ENCODE measurements at places on chromosomes 1 and 21.

DNA sequence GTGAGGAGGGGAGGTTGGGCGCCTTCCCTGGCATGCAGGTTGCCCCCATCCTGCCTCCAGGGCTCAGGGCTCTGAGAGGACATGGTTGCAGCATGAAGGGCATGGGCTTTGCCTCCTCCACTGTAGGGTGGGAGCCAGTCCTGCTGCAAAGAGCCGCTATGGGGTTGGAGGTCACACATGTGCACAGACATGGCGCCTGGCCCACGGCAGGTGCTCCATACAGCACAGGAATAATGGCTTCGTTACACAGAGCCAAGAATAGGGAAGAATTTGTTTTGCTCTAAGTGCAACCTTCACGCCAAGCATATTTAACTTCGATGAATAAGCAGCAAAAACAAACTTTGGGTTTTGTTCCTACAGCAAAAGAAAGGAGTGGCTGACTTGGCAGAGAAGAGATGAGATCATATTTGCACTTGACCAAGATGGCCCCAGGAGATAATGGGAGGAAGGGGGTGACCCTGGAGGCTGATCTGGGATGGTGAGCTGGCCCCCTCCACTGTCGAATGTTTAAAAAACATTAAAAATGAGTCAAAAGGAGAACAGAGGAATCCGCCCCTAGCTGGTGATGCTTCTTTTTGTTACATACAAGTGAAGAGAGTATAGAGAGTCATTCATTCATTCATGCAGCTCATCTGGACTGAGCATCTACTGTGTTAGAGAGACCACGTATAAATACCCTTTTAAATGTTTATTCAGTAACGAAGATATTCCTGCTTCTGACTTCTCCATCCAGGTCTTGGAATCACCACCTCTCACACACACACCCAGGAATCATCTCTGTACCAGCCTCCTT lies 12.4 kb upstream of the C2CD2 start:
- no peak for DNase-seq

DNA sequence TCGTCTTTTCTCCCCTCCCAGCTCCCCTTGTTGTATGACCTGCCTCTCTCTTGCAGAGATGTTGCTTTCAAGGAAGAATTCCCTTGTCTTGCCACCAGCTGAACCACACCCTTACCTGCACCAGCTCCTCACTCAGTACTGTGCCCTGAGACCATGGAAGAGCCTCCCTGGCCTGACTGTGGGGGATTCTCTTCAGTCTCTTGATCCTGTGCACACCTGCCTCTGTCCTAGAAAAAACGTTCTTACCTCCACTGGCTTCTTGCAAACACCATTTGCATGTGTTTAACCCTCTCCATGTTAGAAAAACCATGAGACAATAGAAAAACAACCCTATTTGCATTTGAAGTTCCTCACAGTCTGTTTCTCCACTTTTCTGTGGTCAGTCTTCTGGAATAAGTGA lies 43.3 kb upstream of the FCRL4 start:
- DNase-seq = no peak

DNA sequence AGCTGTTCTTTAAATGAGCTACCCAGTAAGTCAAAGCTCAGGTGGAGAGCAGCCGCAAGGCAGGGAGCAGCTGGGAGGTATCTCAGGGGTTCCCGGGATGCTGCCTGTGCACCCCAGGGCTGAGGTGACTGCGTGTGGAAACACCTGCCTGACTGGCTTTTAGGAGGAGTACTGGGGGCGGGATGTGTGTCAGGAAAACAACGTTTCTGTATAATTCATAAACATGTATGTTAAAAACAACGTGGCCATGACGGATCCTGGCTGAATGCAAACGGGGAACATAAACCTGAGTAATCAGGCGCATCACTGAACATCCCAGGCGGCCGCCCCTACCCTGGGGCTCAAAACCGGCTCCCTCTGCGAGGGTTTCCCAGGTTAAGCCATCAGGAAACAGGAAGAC lies 1.5 kb downstream of the C1orf159 start:
- DNase-seq = no peak

GRCh38 chr1:182709225-182709764 lies 24.9 kb upstream of the RGS8 start:
- DNase-seq = no peak

DNA sequence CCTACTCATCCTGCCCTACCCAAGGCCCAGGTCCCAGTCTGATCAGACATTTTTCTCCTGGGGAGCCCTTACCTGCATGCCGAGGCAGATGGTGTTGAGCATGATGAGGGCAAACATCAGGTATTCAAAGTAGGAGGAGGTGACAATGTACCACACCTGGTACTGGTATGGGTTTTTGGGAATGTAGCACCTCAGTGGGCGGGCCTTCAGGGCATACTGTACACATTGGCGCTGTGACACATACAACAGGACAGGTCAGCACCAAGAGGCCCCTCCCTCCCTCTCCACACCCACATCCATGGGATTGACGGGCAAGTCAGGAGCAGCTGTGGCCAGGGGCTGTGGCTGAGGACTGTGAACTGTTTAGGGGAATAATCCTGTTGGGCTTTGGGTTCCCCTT lies 37.1 kb upstream of the KIF21B start:
- DNase-seq = no peak

DNA sequence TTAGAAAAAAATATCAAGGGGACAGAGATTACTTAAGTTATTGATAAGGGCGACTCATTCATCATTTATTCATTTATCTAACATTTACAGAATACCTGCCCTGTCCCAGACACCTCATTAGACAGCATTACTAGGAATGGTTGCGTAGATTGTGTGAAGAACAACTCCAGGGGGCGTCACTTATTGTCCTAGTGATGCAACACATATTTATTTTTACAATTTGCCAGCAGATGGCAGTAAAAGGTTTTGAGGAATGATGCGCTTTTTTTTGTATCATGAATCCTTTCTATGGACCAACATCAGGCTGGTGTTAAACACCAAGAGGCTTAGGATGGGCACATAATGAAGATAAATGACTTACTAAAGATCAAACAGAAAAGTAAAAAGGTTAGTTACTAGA lies 5.5 kb downstream of the NCAM2 start:
- DNase-seq = no peak

GRCh38 chr1:212162635-212163034 lies 122.6 kb upstream of the PPP2R5A start:
- no peak for DNase-seq

GRCh38 chr1:186806477-186806876 lies 22.3 kb upstream of the PLA2G4A start:
- no peak for DNase-seq

- no peak for DNase-seq
Observed at GRCh38 chr1:3551711-3552110, 59.6 kb downstream of the MEGF6 start.

GRCh38 chr1:163933437-163933836 lies 611.7 kb downstream of the NUF2 start:
- DNase-seq = no peak

DNA sequence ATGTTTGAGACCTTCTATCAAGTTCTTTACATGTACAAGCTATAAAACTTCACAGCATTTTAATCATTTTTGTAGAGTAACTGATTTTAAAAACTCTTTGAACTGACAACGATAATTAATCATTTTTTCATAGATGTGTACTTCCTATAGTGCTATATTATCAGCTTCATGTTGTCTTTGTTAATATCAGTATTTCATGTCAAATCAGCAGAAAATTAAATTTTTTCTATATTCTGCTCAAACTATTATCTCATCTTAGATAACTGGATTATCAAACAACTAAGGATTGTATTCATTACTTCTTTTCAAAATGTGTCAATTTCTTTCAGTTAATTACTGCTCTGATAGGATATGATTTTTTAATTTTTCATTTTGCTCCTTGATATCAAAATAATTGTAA lies 214.6 kb upstream of the RGS18 start:
- DNase-seq = no peak

DNA sequence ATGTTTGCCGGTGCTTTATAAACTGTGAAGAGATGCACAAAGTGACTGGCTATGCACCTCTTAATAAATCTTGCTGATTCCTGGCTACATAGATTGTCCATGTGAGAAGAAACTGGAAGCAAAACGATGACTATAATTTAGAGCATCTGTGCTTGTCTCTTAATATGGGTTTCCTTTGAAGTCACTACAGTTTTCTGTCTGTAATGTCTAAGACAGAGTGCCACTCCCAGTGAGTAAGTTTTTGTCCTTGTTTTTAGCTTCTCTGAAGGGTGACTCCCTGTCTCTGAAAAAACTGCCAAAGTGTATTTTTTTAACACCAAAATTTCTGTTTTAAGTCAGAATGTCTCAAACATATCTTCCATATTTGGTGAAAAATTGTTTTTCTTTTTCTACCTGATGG lies 175.1 kb downstream of the FASLG start:
- DNase-seq = no peak

GRCh38 chr1:114558544-114558943 lies 22.9 kb downstream of the BCAS2 start:
- DNase-seq = no peak

- no peak for DNase-seq
Observed at GRCh38 chr1:20603504-20604464, 14.9 kb downstream of the CDA start.

DNA sequence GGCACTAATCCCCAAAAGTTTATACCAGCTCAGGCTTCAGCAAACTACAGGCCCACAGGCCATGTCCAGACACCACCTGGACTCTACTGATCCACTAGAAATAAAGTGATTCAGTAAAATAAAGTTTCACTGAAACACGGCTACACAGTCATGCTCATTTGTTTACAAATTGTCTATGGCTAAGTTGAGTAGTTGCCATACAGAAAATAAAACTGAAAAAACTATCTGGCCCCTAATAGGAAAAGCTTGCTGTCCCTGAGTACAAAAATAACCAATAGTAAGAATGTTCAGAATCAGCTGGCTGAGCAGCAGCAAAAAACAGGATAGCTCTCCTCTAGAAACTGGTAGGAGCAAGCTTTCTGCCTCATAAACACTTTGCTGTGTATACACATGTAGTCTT lies 221.5 kb downstream of the RERE start:
- no peak for DNase-seq

DNA sequence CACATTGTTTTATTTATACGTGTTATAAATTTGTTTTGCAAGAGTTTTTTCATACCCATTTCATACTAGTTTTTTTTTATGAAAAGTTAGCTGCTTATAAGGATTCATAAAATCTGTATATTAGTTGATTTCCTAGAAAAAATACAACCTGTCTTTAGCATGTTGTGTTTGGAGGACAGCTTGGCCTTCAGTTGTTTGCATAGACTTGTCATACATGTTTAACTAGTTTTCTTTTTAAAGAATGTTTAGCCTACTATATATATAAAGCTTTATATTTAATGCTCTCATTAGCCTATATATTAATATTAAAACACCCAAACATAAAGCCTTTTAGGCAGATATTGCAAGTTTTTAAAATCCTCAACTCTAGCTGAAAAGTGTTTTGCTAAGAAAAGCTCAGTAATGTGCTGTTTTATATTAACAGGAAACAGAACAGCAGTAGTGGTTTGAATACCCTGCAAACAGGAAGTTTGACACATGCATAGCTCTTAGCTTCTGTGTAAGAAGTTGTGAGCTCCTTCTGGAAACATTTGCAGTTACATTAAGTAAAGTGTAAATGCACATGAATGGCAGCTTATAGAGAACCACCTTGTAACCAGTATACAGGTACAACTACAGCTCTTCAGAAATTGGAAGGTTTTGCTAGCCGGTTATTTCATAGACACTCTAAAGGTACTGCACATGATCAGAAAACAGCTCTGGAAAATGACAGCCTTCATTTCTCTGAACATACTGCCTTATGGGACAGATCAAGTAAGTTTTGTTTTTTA lies at the start of gene PRKACB:
Gene PRKACB (plus strand): TSS at position 476 of the 770 bp plus-strand sequence. CDS start 91 bp downstream, at position 567.
- no peak for DNase-seq

- no peak for DNase-seq
Observed at GRCh38 chr1:244030481-244031040, 20.5 kb upstream of the ZBTB18 start.

GRCh38 chr1:169824153-169824552 lies 29.4 kb upstream of the METTL18 start:
- no peak for DNase-seq

DNA sequence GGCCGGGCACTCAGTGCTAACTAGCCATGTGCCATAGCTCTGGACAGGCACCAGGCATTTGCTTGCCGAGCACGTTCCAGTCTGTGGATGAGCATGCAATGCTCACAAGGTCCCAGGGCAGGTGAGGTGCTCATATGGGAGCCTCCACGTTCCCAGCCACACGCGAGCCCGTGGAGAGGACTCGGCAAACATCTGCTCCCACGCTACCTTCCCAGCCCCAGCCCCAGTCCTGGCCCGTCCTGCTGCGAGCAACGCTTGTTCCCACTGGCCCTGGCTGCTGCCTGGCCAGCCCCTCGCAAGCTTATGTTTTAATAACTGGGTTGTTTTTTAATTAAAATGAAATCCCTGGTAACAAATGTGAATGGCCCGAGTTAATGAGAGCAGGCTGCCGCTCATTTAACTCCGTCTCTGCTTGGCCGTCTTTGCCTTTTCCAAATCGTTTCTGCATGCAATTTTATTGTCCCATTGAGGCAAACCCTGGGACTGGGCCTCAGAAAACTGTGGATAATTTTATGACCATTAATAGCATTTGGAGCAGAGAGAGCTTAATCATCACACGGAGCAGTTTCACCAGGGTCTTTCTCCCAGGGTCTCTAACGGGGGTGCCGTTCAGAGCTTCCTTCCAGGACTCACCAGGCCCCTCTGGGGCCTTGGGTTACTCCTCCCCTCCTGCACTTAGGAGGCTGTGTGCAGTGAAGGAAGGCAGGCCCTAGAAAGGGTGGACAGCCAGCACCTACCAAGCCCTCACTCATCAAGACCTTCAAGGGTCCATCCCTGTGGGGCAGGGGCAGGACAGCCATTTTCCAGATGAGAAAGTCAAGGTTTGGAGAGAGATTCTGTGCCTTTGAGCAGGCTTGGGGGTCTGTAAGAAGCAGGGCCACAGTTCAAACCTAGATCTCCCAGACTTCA lies 136.8 kb downstream of the GLIS1 start:
- DNase-seq = no peak

- DNase-seq = no peak
Observed at GRCh38 chr1:65469126-65469888, 48.8 kb downstream of the LEPR start.

GRCh38 chr1:3050603-3051002 lies 18.4 kb upstream of the PRDM16 start:
- no peak for DNase-seq

DNA sequence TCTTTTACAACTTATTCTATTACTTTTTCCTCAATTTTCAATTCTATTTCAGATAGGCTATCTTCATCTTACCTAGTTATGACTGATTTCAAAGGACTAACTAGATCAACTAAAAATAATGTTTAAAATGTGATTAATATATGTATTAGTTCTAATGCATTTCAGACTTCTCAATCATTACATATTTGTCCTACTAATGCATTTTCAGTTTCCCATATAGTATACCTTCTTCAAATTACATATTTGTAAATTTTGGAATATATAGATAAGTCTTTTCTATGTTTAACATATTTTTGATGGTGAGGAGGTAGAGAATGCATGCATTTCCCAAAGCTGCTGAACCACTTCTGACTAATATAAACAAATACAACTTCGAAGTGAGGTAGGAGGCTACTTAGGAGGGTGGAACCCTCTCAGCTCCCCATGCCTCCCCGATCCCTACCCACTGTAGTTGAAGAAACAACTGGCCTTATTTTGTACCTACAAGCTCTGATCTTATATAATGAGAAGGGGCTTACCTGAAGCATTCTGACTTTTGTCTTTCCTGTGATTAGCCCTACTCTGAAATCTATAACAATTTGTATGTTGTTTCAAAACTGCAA lies 1.7 kb downstream of the TRMT1L start:
- no peak for DNase-seq

GRCh38 chr1:27589441-27589840 lies 14.5 kb downstream of the AHDC1 start:
- no peak for DNase-seq

- DNase-seq = no peak
Observed at GRCh38 chr1:54413732-54414131, 7.5 kb upstream of the SSBP3 start.
